ENCODE measurements at places on chromosomes 4 and X. TPM values are rescaled to one million over a fixed set of nuclear protein-coding genes. Genes with fewer than 3 reads are reported as not detected.

GRCh38 chrX:48616576-48616975 is 19.3 kb downstream of the WDR13 start:
- no peak for DNase-seq

- DNase-seq, result peak; percentile 69
Measured at GRCh38 chrX:77431227-77431626, 16.0 kb upstream of the FGF16 start.

- no peak for DNase-seq
Measured at GRCh38 chr4:166239354-166239753, 366.3 kb downstream of the TLL1 start.

DNA sequence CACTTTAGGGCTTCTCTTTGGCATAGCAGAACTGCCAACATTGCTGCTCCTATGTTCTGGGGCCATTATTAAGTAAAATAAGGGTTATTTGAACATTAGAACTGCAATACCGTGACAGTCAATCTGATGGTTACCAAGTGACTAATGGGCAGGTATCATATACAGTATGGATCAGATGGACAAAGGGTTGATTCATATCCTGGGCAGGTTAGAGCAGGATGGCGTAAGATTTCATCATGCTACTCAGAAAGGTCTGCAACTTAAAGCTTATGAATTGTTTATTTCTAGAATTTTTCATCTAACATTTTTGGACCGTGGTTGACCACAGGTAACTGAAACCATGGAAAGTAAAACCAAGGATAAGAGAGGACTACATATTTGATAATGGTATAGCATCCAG is 40.9 kb downstream of the BRCC3 start:
- DNase-seq, result peak; percentile 3

DNA sequence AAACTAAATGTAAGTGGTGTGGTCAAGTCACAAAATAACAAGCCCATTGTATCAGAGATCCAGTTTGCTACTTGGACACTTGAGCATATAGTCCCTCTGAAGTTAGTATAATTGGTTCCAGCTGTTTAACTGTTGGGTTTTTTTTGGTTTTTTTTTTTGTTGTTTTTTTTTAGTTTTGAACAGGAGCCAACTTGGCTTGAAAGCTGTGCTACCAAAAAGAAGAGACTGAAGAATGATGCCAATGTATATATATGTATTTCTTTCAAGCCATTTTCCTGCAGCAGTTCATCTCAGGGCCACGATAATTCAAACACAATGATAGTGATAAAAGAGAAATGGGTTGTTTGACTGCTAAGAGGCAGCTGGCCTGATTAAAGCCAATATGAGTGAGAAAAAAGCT is 138.3 kb downstream of the PCDH18 start:
- no peak for DNase-seq

DNA sequence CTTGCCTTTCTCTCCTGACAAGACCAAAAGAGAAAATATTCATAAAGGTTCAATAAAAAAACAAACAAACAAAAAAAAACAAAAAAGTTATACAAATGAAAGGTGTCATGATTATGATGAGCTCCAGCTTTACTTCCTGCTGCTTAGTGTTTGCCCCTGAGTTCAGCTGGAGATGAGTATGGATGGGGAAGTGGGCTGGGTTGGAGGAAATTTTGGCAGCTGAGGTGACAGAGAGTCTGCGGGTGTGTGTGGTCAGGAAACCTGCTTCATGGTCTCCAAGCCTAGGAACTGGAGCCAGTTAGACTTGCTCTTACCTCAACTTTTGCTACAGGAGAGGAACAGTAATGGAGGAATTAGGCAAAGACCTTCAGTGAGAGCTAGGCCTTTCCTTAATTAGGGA is 4.3 kb upstream of the CYSLTR1 start:
- DNase-seq, result no peak

DNA sequence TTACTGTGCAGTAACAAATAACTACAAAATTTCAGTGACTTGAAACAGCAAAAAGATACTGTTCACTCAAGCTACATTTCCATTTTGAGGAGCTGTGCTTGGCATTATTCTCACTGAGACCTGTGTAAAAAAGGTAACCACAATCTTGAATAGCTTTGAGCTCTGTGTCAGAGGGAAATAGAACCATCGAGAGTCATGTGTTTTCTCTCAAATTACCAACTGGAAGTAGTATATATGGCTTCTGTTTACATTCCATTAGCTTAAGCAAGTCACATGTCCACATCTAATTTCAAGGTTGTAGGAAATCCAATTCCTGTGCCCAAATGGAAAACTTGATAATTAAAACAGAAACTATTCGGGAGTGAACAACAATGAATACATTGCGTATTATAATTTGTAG is 82.9 kb upstream of the BANK1 start:
- DNase-seq, result no peak

GRCh38 chrX:147565237-147565636 is 346.5 kb upstream of the FMR1 start:
- DNase-seq, result peak; percentile 14

- no peak for DNase-seq
Measured at GRCh38 chr4:78625073-78625472, 73.5 kb downstream of the ANXA3 start.

- DNase-seq, result peak; percentile 74
Measured at GRCh38 chr4:150867148-150867547, 147.9 kb downstream of the LRBA start.

- DNase-seq, result no peak
Measured at GRCh38 chr4:13178621-13179020, 305.5 kb downstream of the RAB28 start.

DNA sequence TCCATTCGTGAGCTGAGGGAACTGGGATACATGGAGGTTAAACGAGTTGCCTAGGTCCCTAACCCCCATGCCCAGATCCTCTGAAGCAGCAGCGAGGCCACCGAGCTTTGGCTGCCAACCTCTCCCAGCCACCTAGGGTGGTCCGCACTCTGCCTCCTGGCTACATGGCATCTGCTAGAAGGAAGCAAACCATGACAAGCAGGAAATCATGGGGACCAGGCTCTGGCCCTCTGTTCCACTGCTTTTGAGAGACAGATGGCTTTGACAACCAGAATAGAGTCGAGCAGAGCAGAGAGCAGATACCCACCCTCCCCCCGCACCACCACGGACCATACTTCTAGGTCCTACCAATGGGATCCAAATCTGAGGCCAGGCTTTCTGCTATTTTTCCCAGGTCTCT is 37.5 kb upstream of the NKRF start:
- DNase-seq, result no peak

- peak; percentile 84 for DNase-seq
Measured at GRCh38 chrX:155819966-155820491, 61.1 kb upstream of the VAMP7 start.

GRCh38 chrX:49960061-49960460 is 37.7 kb downstream of the CLCN5 start:
- DNase-seq, result no peak

DNA sequence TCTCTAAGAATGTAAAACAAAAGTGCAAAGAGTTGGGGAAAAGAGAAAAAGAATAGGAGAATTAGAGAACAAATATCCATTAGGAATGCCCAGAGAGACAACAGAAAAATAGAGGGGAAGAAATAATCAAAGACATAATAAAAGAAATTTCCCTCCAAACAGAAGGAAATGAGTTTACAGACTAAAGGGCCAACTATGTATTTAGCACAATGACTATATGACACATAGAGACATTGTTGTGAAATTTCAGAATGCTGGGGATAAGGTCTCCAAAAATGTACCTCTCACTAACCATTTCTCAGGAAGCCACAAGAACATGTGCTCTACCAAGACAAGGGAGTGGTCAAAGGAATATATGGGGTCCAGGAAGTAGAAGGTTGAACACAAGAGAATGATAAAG is 121.0 kb upstream of the ACSL4 start:
- no peak for DNase-seq

GRCh38 chr4:139660568-139661043 is 5.0 kb upstream of the MGST2 start:
- no peak for DNase-seq

- no peak for DNase-seq
Measured at GRCh38 chrX:132561483-132561882, 72.6 kb upstream of the MBNL3 start.

DNA sequence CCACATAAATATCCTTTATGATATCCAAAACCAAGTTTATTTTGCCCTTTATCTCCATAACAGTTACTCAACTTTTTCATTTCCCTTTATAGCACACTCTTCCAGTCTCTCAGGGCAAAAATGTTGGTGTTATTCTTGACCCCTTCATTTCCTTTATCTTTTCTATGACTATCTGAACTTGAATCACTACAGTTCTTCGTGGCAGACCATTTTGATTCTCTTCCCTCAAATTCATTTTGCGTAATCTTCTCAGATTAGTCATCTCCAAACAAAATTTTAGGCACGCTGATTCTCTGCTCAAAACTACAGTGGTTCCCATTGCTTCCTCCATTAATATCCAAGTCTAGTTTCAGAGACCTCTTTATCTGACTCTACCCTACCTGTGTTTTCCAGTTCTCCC is 26.1 kb downstream of the RUFY3 start:
- no peak for DNase-seq

DNA sequence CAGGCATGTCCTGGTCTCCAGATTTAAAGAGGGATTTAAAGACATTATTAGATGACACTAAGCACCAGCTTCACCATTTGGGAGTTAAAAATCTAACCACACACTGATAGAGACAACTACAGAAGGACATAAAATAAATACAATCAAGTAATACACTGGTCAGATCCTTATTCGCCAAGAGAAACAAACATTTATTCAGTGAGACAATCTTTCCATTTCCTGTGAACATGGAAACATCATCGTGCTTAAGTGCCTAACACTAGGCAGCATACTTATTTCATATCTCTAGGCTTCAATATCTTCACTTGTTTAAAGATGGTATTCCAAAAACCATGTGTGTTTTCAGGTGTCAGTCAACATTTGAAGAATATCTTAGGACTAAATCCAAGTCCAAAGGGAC is 103.6 kb downstream of the AREG start:
- DNase-seq, result no peak

Gene JAKMIP1
- not detected for total RNA-seq

Gene STAP1
- not detected for total RNA-seq

Gene DMP1
- not detected for total RNA-seq

Gene FABP2
- not detected for total RNA-seq

Gene ADH1A
- not detected for total RNA-seq

All from M059J (cell line).